NCI-H82 (cell line): ENCODE measurements at places on chromosomes 1 and 21.
A peak's percentile ranks its signal among the peaks of the same experiment; 100 is the strongest.

- DNase-seq: no peak
Measured at GRCh38 chr1:1165485-1165884, 8.2 kb upstream of the TTLL10 start.

GRCh38 chr1:196412326-196412725 lies 195.9 kb downstream of the KCNT2 start:
- DNase-seq: no peak

DNA sequence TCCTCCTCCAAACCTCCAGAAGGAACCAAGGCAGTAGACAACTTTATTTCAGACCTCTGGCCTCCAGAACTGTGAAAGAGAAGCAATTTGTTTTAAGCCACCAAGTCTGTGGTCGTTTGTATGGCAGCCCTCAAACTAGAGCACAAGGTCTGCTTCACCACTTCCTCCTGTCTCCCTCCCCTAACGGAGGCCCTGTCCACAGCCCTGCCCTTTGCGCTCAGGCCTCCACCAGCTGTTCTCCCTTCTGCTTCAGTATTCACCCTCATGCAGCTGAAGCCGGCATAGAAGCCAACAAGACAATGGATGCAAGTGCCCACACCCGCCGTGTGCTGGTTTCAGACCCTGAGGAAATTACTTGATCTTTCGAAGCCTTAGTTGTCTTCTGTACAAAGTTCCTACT lies 364.1 kb downstream of the HHAT start:
- peak; percentile 22 for DNase-seq

DNA sequence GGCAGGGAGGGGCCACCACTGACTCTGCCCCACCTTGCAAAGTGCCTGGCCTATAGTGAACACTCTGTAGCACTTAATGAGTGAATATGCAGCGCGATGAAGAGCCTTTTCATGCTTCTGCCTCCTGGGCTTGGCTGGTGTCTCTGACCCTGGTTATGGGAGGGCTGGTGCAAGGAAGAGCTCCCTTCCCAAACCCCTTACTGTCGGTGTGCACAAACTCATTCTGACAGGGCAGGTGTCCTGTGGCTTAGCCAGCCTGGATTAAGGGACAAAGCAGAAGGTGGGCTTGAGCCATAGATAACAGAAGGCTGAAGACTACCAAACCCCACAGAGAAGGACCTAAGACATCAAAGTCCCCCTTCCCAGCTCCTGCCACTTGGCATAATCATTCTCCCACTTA lies 2.0 kb upstream of the NCMAP start:
- peak; percentile 80 for DNase-seq

GRCh38 chr1:205309741-205310140 lies 11.8 kb downstream of the NUAK2 start:
- no peak for DNase-seq

GRCh38 chr1:119380983-119381662 lies 12.5 kb downstream of the HAO2 start:
- DNase-seq: no peak

GRCh38 chr1:186165303-186165702 lies 209.8 kb downstream of the TPR start:
- no peak for DNase-seq

- DNase-seq: peak; percentile 79
Measured at GRCh38 chr1:215345766-215346165, 221.3 kb upstream of the KCTD3 start.

DNA sequence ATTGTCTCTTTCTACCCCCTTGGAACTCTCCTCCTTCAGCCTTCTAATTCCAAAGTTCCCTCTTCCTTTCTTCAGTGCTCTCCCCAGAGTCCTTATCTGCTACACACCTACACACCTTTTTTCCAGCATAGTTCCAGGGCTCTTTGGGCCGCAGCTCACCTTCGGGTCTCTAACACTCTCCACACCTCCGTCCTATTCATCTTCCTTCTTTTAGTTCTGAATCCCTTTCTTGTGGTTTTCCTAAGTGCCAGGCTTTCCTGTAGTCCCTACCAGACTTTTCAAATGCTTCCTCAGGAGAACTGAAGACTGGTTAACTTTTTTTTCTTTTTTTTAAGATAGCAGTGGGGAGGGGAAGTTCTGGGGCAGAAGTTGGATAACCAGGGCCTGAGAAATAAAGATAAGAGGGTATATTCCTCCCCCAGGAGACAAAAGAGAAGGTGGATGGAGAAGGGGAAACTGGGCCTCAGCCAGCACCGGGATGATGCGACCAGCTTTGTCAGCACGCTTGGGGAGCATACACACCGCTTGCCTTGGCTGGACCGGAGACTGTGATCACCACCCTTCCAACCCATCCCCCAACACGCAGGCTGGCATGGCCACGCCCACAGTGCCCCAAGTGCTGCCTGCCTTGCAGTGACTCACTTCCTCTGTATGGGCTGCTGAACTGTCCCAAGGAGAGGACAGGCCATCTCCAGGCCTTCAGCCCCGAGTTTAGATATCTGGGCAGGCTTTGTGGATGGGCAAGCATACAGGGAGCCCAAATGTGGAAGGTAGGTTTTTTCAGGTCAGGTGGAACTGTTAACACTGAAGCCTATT lies 2.5 kb upstream of the CERS2 start:
- DNase-seq: no peak

GRCh38 chr1:156880473-156880872 lies 13.0 kb upstream of the PEAR1 start:
- peak; percentile 40 for DNase-seq

GRCh38 chr21:36749935-36750575 lies 51.1 kb downstream of the SIM2 start:
- DNase-seq: peak; percentile 49

- DNase-seq: peak; percentile 36
Measured at GRCh38 chr1:228455715-228456114, 31.5 kb upstream of the RNF187 start.

- no peak for DNase-seq
Measured at GRCh38 chr1:158283965-158284364, 5.8 kb upstream of the CD1C start.

DNA sequence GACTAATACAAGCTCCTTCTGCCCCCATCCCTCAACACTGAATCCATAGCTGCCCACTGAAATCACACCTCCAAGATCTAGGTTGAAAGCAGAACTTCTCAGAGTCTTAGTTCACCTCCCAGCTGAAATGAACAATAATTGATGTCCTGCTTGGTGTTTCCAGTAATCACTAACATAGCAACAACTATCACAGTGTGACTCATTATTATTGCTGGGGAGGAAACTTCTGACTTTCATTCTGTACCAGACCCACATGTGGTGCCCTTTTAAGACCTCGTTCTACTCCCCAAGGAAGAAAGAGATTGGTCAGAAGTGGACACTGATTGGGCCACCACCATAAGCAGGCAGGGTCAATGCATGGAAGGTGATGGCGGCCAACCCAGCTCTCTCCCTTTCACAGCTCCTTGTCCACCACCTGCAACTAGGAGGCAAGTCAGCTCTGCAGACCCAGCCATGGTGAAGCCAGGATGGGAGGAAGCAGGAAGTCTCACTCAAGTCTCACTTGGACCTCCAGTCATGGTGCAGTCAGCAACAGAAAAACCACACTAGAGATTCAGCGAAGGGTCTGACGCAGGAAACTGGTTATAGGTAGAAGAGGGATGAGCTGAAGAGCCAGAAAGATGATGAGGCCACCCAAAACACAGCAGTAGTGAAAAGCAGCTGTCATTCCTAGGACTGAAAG lies 720.2 kb downstream of the PTPRU start:
- no peak for DNase-seq
